SK-N-MC (cell line): ENCODE measurements at places on chromosomes 2 and 18.

GRCh38 chr2:16187482-16187817 lies 247.1 kb downstream of the MYCN start:
- DNase-seq: no peak

DNA sequence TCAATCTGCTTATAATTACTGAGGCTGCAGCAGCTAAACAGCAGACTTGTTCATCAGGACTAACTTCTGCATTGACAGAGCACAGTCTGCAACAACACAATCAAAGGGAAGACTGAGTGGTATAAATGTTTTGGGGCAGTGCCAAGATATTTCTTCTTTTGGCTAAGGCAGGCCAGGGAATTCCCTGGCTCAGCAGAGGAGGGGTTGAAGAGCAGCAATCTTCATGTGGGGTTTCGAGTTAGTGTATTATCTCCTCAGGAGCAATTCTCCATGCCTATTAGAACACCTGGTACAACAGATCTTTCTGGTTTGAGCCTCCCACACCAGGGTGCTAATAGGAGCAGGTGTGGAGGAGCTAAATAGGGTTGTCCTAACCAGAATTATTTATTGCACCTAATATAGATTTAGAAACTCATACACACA lies 103.0 kb upstream of the STK17B start:
- DNase-seq: no peak

DNA sequence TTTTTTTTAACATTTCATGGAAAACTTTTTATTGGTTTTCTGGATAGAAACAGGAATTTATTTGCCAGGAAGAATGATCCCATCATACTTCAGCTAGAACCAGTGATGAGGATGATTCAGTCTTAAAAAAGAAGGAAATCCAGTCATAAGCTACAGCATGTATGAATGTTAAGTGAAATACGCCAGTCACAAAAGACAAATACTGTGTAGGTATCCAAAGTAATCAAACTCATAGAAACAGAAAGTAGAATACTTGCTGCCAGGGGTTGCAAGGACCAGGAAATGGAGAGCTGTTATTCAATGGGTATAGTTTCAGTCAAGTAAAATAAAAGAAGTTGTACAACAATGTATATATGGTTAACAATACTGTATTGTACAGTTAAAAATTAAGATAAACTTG lies 21.3 kb downstream of the PSME4 start:
- no peak for DNase-seq

DNA sequence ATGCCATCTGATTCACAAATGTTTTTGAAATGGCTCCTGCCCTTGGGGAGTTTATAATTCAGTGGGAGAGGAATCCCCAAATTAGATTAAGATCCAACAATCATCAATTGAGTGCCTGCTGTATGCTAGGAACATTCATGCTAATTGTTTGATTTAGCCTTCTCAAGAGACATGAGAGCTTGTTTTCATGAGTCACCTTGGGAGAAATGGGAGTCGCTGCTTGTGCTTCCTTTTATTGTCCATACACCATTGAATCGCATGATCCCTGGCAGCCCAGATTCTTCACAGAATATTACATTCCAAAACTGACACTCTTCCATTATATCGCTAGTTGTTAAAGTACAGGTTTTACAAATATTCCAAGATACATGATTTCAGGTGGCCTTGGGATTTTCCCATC lies 106.0 kb upstream of the MAP3K20 start:
- no peak for DNase-seq

GRCh38 chr18:61428266-61428665 lies 95.0 kb downstream of the CDH20 start:
- no peak for DNase-seq

DNA sequence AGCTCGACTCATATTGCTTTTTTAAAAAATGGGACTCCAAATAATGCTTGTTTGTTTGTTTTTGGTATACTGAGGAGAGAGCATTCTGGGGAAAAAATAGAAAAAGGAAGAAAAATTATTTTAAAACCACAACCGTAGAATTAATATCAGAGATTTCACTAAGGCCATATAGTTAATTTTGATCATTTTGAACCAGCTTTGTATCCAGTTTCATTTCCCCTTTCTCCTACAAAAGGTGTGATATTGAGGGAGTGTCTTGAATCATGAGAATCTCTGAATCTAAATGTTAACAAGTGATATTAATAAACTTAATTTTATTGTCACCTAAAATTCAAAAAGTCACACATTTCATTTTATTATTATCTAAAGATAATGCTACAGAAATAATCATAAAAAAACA lies 198.5 kb upstream of the GALNT5 start:
- no peak for DNase-seq

- DNase-seq: peak; percentile 20
Observed at GRCh38 chr2:234427081-234428061, 69.5 kb downstream of the ARL4C start.

- DNase-seq: no peak
Observed at GRCh38 chr2:95312543-95313201, 15.5 kb downstream of the KCNIP3 start.

- DNase-seq: no peak
Observed at GRCh38 chr18:75462178-75462832, 34.8 kb upstream of the SMIM21 start.

DNA sequence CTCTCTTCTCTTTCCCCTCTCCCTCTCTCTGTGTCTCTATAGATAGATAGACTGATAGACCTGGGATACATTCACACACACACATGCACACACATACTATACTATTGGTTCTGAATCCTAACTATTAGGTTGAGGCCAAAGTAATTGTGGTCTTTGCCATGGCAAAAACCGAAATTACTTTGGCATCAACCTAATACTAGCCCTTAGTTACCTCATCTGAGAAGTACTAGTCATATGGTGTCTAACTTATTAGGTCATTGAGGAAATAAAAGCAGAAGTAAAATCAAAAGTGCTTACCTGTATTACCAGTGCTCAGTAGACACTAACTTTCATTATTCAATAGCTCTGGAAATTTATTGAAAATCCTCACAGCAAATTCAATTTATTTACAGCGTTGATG lies 451.5 kb downstream of the EPHA4 start:
- no peak for DNase-seq

DNA sequence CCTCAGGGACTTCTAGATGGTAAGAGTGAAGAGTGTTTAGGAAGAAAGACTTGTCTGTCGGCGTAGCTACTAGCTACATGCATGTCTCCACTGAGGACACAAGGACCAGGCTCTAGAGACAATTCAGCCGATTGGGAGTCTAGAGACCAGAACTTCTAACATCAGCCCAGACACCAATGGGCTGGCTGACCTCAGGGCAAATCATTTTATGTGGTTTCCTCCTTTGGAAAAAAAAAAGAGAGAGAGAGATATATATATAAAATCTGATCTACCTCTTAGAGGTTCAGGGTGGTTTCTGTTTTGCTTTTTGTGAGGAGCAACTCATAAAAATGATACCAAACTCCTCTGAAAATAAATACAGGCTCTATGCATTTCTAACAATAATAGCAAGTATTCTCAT lies 212.8 kb downstream of the BCL2 start:
- DNase-seq: no peak

- peak; percentile 28 for DNase-seq
Observed at GRCh38 chr2:157784169-157784822, 91.8 kb downstream of the ACVR1 start.

- no peak for DNase-seq
Observed at GRCh38 chr2:232535761-232536530, 3.5 kb upstream of the CHRNG start.

DNA sequence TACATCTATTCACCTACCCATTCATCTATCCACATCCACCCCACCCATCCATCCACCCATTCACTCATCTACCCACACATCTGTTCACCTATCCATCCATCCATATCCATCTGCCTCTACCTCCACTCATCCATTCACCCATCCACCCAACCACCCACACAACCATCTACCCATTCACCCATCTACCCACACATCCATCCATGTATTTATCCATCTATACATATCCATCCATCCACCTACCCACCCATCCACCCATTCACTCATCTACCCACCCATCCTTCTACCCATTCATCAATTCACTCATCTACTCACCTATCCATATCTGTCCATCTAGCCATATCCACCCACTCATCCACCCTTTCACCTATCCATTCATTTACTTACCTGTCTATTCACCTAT lies 187.6 kb downstream of the ASB1 start:
- DNase-seq: no peak

DNA sequence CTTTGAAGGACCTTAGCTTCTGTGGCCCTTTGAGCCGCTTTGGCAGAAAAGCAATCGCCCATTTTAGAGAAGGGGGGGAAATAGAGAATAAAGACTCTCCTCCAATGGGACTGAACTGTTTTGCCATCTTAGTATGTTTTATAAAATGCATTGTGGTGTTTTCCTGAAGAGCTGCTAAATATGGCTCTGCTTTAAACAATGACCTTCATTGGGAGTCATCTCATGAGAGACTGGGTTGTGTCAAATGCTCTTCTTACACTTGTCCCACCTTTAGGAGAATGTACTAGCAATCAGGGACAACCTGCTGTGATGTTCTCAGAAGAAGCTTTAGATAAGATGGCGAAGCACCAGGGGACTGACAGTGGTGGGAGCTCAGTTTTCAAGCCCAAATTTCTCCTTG lies 418.9 kb upstream of the POU3F3 start:
- DNase-seq: no peak

DNA sequence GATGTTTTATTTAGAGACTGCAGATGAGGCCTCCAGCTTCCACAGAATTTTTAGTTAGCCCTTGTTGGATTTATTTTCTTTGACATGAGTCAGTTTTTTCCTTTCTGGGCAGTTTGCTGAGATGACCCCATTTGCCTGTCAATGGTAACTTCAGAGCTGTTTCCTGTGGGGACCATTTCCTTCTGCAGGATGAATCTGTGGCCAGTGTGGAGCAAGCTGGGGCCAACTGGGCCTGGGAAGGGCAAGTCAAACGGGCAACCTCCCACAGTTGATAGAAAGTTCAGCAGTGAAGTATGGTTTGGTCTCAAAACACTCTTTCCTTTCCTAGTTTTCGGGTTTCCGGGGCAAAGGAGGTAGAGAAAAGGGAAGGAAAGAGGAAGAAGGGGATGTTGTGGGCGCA lies 291.4 kb upstream of the NRP2 start:
- no peak for DNase-seq
